DMS153 (cell line): ENCODE measurements at places on chromosomes 5 and 9.

DNA sequence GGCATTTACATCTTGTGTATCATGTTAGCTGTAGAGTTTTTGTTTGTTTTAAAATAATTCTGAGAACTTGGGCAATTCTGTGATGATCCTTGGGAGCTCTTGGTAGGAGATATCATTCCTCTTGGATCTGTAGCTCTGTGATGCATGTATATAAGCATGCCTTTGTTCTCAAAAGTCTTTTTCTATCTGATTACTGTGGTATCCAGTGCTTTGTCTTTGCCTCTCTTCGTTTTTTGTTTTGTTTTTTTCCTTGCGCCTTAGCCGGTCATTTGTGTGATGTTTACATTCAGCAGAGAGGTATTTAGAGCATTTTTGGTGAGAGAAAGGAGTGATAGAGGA lies 110.0 kb downstream of the PAM start:
- DNase-seq, result no peak

GRCh38 chr5:173394701-173395100 lies 66.5 kb upstream of the STC2 start:
- no peak for DNase-seq

GRCh38 chr9:11320989-11321388 lies 708.2 kb upstream of the PTPRD start:
- no peak for DNase-seq

GRCh38 chr5:174319551-174319950 lies 274.0 kb downstream of the NSG2 start:
- DNase-seq, result no peak

GRCh38 chr5:90898326-90899013 lies 339.9 kb downstream of the ADGRV1 start:
- no peak for DNase-seq

DNA sequence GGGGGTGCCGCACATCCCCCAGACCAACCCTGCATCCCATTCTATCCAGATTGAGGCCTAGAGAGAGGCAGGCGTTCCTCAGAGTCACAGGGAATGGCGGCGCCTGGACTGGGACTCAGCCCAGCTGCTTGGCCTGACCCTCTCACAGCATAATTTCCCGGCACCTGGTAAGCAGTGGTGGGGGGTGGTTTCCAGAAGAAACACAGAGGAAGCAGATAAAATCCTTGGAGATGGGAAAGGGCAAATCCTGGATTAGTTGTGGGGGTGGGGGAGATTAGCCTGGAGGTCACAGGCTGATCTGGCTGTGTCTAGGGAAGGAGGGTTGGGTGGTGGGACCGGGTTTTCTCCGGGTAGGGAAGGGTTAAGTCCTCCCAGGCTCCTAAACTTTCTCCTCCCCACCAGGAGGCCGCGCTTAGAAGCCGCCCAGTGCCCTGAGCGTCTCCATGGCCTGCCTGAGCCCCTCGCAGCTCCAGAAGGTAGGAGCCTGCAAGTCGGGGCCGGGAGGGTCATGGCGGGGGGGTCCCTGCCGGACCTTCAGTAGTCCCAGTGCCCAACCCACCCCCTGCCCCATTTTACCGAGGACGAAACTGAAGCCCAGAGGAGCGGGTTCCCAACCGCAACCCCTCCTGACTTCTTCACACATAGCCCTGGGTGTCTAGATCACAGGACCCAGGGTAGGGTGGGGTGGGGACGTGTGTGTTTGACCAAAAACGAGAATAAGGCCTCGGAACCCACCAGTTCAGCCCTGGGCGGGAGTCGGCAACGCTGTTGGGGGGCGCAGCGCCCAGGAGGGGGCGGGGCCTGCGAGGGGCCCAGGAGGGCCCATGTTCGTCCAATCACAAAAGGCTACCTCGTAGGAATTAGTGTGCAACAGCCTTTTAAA lies 1.3 kb downstream of the PHYHD1 start:
- DNase-seq, result no peak

DNA sequence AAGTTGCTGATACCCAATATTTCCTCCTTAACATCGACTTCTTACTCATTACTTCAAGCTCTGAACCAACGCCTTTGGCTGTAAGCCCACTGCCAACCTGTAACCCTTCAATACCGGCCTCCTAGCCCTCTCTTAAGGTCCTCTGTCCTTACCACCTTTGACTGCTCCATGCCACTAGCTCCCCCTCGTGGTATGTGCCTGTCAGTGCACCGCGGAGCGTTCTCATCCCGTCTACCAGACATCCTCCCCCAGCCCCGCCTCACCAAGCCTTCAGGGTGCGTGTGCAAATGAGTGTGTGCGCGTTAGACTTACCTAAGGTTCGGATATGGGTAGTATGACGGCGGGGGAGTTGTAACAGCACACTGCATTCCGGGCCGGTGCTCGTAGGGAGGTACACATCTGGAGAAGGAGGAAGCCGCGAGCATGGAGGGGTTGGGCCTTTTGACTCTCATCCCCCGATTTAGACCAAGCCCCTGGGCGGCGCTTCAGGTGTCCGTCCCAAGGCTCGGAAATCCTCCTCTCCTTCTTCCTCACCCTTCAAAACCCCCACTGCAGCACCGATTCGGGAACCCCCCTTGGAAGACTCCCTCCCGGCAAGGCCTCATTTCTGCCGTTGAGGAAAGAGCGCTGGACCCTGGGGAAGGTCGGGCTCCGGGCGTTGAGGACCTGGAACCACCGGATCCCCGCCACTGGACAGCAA lies 2.8 kb upstream of the MYORG start:
- DNase-seq, result peak; percentile 71

- no peak for DNase-seq
Measured at GRCh38 chr5:79857714-79858409, 133.2 kb downstream of the MTX3 start.

GRCh38 chr5:163094492-163095180 lies 342.8 kb upstream of the CCNG1 start:
- DNase-seq, result no peak

DNA sequence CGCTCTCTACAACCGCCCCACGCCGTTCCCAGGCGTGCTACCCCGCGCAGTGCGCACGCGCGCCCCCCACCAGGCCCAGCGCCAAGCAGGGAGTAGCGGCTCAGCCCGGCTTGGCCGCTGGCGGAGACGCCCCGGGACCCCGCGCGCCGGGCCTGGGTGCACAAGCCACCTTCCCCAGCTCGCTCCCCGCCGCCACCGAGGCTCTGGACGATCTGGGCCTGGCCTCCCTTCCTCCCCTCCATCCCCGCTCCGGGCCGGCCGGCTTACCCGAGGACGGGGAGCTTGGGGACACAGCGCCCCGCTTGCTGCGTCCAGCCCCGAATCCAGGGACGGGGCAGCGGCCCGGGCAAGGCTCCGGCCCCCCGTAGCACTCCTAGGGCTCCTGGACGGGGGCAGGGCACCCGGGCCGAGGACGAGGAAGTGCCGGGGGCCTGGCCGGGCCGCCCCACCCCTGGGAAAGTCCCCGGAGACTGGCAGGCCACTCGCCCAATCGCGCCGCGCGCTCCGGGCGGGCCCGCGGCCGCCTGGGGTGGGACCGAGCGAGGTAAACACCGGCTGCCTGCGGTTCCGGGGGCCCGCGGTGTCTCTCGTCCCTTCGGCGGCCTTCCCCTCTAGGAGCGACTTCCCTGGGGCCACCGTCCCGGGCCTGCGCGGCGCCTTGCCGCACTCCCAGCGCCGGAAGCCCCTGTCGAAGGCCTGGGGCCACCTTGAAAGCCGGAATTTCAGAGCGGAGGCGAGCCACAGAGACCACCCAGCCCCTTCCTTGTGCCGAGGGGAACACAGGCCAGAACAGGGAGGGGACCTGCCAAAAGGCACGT lies at the start of gene TNIP1:
TSS of gene TNIP1 (minus strand) at position 422 of the 818 bp plus-strand sequence. CDS start 15,939 bp downstream, outside the sequence.
- DNase-seq, result peak; percentile 39

DNA sequence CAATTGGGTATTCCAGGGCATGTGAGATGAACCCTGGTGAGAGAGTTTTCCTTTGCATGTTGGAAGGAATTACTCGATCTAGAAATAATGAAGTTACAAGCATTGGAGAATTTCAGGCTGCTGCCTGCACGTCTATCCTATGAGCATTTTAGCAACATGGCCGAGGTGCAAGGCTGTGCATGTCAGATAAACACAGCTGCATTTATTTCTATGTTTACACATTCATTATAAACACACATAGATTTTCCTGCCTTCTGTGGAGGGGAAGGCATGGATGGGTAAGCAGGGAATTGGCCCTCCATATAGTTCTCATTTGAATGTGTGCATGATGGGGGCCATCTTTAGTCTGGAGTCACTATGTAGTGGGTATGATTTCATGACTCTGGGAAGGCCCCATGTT lies 42.3 kb downstream of the AOPEP start:
- no peak for DNase-seq

GRCh38 chr9:9973062-9973461 lies 639.7 kb downstream of the PTPRD start:
- no peak for DNase-seq

- no peak for DNase-seq
Measured at GRCh38 chr5:32740651-32741050, 29.5 kb downstream of the NPR3 start.

- DNase-seq, result no peak
Measured at GRCh38 chr5:149317281-149318048, 27.8 kb upstream of the GRPEL2 start.

DNA sequence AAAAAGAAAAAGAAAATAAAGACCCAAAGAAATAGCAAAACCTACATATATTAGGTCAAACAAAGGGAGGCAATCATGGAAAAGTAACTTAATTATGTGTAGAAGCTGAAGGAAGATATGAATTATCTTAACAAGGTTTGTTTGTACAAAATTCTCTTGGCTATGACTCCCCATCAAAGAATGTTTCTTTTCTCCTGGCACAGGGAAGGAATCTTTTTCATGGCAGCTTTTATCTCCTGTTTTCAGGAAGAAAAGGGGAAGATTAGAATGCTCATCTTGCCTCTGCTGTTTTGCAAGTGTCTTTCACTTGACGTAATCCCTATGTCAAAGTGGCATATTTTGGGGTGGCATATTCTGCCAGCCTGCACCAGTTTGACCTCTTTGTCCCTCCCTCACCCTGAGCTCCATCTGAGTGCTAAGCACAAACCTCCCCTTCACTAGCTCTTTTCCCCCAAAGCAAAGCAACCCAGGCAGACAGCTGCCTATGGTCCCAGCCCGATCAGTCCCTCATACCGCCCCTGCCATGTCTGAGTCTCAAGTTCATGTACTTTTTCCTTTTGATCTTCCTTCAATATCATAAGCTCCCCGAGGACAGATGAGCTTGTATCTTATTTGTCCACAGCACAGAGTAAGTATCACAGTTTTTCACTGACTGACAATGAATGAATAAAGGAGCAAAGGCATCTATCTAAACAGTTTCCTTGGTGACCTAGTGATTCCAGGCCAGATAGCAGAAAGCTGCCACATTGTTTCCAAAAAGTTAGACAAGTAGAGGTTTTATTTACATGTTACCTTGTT lies 242.8 kb upstream of the ANKRD55 start:
- no peak for DNase-seq
